ENCODE measurements at places on chromosomes 7 and 10.

- DNase-seq, result no peak
These were observed 583.6 kb upstream of the MGMT start for GRCh38 chr10:128883231-128884032.

GRCh38 chr10:17648243-17649035, 4.5 kb downstream of the STAM start:
- DNase-seq, result no peak

DNA sequence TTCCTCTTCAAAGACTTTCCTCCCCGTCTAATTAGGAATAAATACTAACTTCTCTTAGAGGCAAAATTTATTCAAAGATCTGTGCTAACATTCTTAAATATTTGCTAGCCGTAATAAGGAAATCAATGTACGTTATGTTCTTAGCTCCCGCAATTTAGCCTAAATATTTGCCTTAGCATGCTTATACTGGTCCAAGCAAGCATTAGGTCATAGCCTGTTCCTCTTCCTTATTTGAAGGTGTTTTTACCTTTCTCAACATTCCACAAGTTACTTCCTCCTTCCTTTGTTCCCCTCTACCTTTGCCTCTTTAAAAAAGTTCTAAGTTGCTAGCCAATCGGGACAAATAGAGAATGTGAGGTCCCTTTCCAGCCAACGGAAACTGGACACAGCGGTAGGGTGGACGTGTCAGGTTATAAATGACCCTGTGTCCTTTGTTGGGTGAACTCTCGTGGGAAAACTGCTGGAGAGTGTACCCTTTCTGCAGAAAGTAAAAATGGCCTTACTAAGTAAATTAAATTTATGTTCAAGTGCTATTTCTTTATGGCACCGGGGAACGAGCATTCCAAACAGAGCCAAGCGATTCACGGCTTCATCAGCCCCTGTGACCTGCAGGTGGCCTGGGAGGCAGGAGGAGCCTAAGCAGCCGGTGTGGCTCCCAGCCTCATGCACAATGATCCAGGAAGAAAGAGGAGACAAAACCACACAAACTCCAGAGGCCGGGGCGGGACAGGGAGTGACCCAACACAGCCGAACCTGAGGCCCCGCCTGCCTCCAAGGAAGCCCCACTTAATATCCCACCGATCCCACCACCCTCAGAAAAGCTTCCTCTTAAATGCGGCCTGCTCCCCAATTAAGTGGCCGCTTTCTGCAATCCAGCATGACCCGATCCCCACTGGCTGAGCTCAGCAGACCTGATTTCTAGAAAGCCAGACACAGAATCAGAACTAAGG, 67.0 kb downstream of the ZRANB1 start:
- DNase-seq, result no peak

- no peak for DNase-seq
These were observed 63.9 kb downstream of the VOPP1 start for GRCh38 chr7:55508221-55509011.

DNA sequence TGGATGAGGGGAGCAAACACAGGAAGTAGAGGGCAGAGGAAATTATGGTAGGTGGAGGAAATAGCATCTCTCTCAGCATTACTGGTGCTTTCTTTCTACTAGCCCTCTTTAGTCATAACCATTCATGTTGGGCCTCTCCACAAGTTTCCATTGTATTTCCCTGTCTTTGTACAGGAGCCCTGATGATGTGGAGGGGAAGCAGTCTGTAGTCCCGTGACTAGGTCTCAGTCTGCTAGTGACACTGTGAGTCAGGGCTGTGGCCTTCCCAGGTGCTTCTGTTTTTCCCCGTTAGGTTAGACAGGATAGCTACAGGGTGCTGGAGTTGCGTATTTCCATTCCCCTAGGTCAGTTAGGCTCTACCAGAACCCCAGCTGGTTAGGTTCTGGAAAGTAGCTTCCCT, 82.9 kb upstream of the NAMPT start:
- no peak for DNase-seq

DNA sequence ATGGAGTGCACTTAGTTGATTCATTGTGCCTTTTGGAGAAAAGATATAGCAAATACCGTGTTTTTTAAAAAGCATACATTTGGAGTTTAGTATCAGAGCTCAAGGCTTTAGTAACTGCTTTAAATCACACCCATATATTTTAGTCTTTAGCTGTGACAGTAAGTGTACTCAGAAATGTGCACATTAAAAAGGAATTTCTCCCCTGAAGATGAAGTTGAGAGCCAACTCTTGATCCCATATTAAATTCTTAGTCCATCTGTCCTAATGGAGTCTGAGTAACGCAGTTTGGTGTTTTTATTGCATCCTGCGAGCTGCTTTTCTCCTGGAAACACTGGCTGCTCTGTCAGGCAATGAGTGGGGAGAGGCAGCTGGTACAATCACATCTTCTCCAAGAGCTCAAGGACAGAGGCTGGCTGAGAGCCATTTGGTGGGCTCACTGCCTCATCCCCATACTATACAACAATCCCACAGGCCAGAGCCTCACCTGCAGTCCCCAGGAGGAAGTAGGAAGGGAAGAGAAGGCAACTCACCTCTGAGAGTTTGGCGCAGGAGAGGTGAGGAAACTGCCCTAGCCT, 473.6 kb upstream of the C7orf33 start:
- no peak for DNase-seq

GRCh38 chr7:100655908-100656674, at the start of gene ACTL6B:
TSS of gene ACTL6B (minus strand) at chr7:100656448. CDS start at chr7:100656354, 94 bp downstream.
- DNase-seq, result peak; percentile 53

GRCh38 chr10:13681528-13681927, 94.8 kb downstream of the PRPF18 start:
- no peak for DNase-seq

GRCh38 chr7:104779888-104780287, 234.1 kb upstream of the KMT2E start:
- DNase-seq, result no peak

GRCh38 chr7:77453531-77453930, 37.4 kb upstream of the GSAP start:
- DNase-seq, result no peak

GRCh38 chr10:128481152-128481840, 355.1 kb upstream of the MKI67 start:
- no peak for DNase-seq

DNA sequence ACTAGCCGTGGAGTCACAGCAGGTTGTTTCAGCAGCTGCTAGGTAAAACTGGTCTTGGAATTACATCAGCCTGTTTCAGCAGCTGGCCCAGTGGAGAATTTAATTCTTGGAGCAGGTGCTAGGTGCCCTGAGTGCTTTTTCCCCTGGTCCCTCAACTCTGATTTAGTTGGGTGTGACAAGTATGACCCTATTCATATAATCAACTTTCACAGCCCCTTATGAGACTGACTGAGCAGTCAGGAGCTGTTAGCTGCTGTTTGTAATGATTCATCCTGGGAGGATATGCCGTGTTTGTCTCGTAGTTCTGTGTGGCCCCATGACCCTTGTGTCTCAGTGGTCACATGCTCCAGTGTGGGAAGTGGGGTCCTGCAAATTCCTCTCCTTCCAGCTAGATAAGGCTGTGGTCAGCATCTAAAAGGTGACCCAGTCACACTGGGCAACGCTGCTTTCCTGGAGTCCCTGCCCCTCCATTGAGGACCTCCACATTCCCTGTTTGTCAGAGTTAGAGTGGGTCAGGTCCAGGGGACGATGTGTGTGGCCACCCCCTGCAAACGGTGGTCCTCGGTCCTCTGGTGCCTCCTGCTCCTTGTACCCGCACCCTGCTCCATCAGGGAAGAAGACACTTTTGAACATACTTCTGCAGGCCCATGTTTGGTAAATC, 28.3 kb downstream of the TBATA start:
- DNase-seq, result no peak

Measured in fibroblast of skin of right quadriceps (primary cell).